ENCODE measurements at places on chromosomes 1 and 21. TPM values are rescaled to one million over a fixed set of nuclear protein-coding genes. Genes with fewer than 3 reads are reported as not detected.

DNA sequence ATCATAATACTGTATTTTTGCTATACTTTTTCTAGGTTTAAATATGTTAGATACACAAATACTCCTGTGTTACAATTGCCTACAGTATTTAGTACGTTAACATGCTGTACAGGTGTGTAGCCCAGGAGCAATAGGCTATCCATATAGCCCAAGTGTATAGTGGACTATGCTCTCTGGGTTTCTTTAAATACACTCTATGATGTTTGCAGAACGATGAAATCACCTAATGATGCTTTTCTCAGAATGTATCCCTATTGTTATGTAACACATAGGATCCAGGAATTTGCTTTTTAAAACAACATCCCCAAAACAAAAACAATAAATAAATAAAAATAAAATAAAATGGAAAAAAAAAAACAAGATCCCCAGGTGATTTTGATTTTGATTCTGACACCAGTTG is 18.1 kb upstream of the RBM15 start:
- no peaks in the 10 kb centered on the region for H3K27me3 ChIP-seq
- no peak for DNase-seq
- no peak overlapping the region for H3K4me3 ChIP-seq
- H3K36me3 ChIP-seq: no peaks in the 10 kb centered on the region

DNA sequence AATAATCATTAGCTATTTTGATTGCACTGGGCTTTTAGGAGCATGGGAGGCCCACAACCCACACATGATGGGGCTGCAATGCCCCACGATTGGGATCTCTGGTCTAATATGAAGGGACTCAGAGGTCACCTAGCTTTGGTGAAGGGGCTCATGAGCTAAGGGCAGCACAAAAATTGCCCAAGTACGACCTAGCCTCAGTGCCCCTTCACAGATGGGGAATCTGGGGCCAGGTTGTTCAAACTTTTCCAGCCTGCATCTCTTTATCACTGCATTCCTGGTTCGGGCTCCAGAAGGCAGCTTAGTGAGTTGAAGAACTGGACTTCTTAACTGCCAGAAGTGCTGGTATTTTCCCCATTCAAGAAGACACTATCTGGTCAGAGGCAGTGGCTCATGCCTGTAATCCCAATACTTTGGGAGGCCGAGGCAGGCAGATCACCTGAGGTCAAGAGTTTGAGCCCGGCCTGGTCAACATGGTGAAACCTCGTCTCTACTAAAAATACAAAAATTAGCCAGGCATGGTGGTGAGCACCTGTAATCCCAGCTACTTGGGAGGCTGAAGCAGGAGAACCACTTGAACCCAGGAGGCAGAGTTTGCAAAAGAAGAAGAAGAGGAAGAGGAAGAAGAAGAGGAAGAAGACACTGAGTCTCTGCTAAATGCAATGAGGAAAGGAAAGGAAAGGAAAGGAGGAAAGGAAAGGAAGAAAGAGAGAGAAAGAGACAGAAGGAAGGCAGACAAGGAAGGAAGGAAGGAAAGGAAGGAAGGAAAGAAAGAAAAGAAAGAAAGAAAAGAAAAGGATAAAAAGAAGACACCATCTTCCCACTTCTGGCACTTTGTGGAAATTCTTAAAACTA is 258.5 kb upstream of the IRF2BP2 start:
- no peak for DNase-seq
- H3K4me1 ChIP-seq: no peaks in the 10 kb centered on the region
- H3K36me3 ChIP-seq: no peaks in the 10 kb centered on the region
- no peaks in the 10 kb centered on the region for H3K27me3 ChIP-seq
- H3K27ac ChIP-seq: no peak overlapping the region

DNA sequence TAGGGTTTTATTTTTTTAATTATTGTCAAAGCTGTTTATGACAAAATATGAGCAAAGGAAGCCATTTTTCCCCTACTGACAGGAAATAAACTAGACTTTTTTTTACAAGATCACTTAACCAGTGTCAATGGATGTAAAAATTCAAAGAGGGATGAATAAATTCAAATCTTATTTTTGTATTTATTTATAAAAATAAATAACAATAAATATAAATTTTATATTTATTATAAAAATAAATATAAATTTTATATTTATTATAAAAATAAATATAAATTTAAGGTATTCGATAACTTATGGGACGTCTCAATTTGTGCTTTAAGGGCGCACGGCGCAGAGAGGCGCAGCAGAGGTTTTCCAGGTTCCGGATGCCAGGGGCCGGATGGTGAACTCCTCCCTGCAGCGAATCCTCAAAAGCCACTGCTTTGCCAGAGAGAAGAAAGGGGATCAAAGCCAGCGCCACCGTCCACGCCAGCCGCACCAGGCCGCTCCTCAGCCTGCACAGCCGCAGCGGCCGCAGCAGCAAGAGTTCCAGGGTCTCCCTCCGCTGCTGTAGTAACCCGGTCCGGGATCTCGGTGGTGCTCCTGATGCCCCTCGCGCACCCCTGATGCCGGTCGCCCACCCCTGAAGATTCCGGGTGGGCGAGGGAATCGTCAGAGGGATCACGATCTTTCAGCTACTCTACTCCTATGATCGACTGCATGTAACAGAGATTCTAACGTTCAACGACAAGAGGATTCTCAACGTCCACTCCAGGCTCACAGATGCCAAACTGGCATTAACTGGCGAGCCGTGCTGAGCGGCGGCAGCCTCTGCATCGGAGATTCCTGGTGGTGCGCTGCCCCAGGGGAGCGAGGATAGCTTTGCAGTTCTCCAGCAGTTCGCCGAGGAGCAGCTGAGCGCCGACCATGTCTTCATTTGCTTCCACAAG is 28.5 kb upstream of the RLF start:
- no peaks in the 10 kb centered on the region for H3K4me1 ChIP-seq
- H3K27ac ChIP-seq: no peak overlapping the region
- DNase-seq: no peak
- no peaks in the 10 kb centered on the region for H3K36me3 ChIP-seq
- H3K27me3 ChIP-seq: peaks cover 6% of the 10 kb centered on the region

DNA sequence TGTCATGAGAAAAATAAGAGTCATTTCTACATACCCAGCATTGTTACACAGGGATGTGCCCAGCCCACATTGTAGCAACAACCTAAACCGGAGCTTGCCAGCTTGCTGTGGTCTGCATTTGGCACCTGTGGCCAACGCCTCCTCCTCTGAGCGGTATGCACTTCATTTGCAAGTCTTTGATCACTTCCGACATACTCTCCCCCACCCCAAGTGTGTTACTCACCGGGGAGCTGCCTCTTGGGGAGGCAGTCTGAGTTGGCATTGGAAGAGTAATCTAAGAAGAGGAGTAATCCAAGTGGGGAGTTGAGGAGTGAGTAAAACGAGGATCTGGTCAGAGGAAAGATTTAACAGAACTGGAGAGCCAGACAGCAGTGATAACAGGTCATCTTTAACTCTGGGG is 3.8 kb downstream of the BCL9 start:
- H3K4me1 ChIP-seq: peaks cover 66% of the 10 kb centered on the region
- H3K27me3 ChIP-seq: no peaks in the 10 kb centered on the region
- peak; percentile 63 for DNase-seq
- peak overlapping the region; percentile 51 for H3K4me3 ChIP-seq
- peak overlapping the region; percentile 57 for H3K27ac ChIP-seq

DNA sequence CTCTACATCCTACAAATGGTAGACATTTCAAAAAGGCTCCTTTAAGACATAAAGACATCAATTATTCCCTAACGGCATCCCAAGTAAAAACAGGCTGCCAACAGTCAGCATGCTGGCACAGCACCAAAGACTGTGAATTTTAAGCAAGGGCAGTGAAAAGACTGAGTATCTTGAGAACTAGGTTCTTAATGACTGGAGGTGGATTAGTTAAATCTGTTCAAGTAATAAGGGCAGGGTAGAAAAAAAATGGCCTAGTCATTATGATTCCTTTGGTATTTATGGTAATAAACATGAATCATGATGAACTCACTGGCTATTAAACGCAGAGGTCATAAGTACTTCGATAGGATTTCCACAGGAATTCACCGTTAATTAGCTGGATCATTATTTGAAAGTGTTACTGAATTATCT is 75.2 kb downstream of the KIFAP3 start:
- no peak for DNase-seq
- peaks cover 19% of the 10 kb centered on the region for H3K27me3 ChIP-seq
- H3K27ac ChIP-seq: no peak overlapping the region
- H3K4me3 ChIP-seq: no peak overlapping the region
- no peaks in the 10 kb centered on the region for H3K36me3 ChIP-seq
- H3K4me1 ChIP-seq: no peaks in the 10 kb centered on the region

- no peaks in the 10 kb centered on the region for H3K36me3 ChIP-seq
- H3K4me1 ChIP-seq: peaks cover 29% of the 10 kb centered on the region
- no peak overlapping the region for H3K4me3 ChIP-seq
Measured at GRCh38 chr1:12180903-12181302, 14.1 kb downstream of the TNFRSF1B start.

TPTE gene
- total RNA-seq: not detected

GPR161 gene
- total RNA-seq: 11.2 TPM

DNA sequence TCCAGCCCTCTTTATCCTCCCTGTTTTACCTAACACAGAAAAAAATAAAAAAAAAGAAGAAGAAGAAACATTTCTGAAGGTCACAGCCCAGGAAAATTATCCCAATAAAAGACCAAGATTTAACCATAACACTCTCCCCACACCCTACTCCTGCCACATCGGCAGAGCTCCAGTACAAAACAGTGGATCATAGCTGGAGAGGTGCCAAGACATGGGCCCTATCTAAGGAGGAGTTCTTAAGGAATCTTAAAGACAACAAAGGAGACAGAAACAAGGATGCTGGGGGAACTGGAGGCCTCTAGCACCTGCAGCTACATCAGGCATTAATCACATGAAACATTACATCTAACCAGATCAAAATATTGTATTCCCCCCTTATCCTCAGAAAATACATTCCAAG is 432.8 kb downstream of the MATN1 start:
- no peak overlapping the region for H3K4me3 ChIP-seq
- peaks cover 17% of the 10 kb centered on the region for H3K36me3 ChIP-seq
- DNase-seq: no peak
- no peak overlapping the region for H3K27ac ChIP-seq
- H3K27me3 ChIP-seq: peaks cover 4% of the 10 kb centered on the region

NHLH1 gene
- total RNA-seq: 0.70 TPM

CELA3A gene
- total RNA-seq: 9.6 TPM

DNA sequence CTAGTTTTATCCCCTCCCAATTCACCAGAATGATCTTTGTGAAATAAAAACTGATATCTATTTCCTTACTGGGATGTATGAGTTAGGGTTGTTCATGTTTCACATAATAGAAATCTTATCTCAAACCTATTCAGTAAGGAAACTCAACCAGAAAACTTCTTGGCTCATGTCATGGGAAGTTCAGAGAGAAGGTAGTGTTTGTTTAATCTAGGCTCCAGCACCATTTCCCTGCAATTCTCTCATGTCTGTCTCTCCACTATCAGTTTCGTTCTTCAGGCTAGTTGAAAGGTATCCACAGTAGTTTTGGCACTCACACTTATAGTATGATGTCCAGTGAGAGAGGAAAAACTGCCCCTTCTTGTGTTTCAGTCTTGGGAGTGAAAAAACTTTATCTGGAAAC is 34.6 kb upstream of the UHMK1 start:
- H3K27ac ChIP-seq: no peak overlapping the region
- no peak for DNase-seq
- peaks cover 2% of the 10 kb centered on the region for H3K27me3 ChIP-seq
- peaks cover 6% of the 10 kb centered on the region for H3K36me3 ChIP-seq

SPRR1B gene
- total RNA-seq: not detected

- no peaks in the 10 kb centered on the region for H3K36me3 ChIP-seq
- H3K4me1 ChIP-seq: no peaks in the 10 kb centered on the region
- H3K27me3 ChIP-seq: peaks cover 19% of the 10 kb centered on the region
- H3K4me3 ChIP-seq: no peak overlapping the region
- no peak for DNase-seq
- no peak overlapping the region for H3K27ac ChIP-seq
Measured at GRCh38 chr1:94276988-94277434, 39.6 kb upstream of the ARHGAP29 start.

- H3K27me3 ChIP-seq: no peaks in the 10 kb centered on the region
- no peak overlapping the region for H3K27ac ChIP-seq
- DNase-seq: no peak
- H3K36me3 ChIP-seq: no peaks in the 10 kb centered on the region
- no peaks in the 10 kb centered on the region for H3K4me1 ChIP-seq
- H3K4me3 ChIP-seq: no peak overlapping the region
Measured at GRCh38 chr1:201331166-201331565, 46.3 kb downstream of the TNNT2 start.

ATP1A4 gene
- total RNA-seq: 0.55 TPM
